Mammary epithelial cell (primary cell): ENCODE measurements at places on chromosomes 7 and 10. TPM values are rescaled to one million over a fixed set of nuclear protein-coding genes. Genes with fewer than 3 reads are reported as not detected.
A peak's percentile ranks its signal among the peaks of the same experiment; 100 is the strongest.

DNA sequence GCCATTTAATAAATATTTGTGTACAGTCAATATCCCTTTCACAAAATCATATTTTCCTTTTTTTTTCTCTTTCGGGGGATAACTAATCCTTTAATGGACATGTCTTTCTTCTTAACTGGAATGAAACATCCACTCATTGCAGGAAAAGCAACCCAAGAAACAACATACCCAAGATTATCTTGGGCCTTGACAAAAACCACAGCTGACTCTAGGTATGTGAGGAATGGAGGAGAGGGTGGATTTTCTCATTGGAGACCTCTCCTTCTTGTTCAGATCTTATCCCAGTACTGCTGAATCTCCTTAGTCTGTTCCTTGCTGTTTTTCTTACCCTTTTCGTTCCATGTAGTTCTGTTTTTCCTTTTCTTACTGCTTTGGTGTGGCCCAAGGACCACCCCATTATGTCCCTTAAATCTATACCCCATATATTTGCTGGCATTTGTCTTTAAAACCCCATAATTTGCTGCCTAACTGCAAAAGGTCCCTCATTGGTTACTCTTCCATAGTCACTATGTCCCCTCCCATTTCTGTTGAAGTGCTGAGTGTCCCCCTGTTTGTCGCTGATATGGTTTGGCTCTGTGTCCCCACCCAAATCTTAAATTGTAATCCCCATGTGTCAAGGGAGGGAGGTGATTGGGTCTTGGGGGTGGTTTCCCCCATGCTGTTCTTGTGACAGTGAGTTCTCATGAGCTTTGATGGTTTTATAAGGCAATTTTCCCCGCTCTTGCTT, 6.8 kb upstream of the CDK6 start:
- no peak for DNase-seq

GRCh38 chr10:103459615-103460014, 915 bp upstream of the CALHM1 start:
- no peak for DNase-seq

- peak; percentile 12 for DNase-seq
These were observed 105.8 kb downstream of the ELMO1 start for GRCh38 chr7:37342688-37343471.

DNA sequence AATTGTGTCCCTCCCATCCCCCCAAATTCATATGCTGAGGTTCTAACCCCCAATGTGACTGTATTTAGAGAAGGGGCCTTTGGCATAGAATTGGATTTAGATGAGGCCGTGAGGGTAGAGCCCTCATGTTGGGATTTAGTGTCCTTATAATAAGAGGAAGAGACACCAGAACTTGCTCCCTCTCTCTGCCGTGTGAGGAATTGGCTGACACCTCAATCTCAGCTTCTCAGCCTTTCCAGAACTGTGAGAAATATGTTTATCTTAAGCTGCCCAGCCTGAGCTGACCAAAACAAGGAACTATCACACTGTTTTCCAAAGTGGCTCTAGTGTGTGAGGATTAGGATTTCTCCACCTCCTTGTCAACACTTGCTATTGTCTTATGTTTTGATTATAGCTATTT, 400.0 kb upstream of the FZD8 start:
- DNase-seq = no peak

- DNase-seq = no peak
These were observed 71.2 kb upstream of the RPA3 start for GRCh38 chr7:7789551-7789988.

GRCh38 chr7:16007911-16008310, 321.4 kb upstream of the MEOX2 start:
- DNase-seq = no peak

The FOXI2 gene
- not detected in 2 replicates for total RNA-seq

The EEPD1 gene
- 1.3 and 1.9 TPM in 2 replicates for total RNA-seq

The NUDT1 gene
- total RNA-seq = 22.5 and 26.4 TPM in 2 replicates

The MET gene
- 179 TPM for total RNA-seq

The CFTR gene
- 0.50 TPM for total RNA-seq
